ENCODE measurements at places on chromosomes 4 and X.

DNA sequence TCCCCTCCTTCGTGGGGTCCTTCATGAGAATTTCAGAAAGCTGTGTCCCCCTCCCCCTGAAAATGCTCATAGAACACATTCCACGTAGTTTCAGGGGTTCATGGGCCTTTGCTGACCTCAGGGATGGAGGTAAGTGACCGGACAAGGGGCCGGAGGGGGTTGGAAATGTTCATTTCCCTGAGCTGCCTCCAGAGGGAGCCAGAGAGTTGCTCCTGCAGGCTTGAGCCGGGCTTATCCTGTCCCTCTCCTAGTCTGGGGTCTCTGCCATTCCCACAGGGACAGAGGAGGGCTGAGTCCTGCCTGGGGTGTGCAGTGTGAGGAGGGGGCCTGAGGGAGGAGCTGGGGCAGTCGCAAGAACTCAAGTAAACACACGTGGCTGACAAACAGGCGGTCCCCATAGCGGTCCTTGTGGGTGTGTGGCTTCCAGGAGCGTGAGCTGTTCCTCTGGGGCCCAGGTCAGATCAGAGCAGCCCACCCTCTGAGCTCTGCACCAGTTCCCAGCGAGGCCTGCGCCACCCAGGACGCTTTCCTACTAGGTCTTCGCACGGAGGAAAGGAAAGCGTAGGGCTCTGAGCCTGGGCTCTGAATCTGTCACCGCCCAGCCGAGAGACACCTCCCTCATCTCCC, 62.5 kb downstream of the WFS1 start:
- DNase-seq = no peak

DNA sequence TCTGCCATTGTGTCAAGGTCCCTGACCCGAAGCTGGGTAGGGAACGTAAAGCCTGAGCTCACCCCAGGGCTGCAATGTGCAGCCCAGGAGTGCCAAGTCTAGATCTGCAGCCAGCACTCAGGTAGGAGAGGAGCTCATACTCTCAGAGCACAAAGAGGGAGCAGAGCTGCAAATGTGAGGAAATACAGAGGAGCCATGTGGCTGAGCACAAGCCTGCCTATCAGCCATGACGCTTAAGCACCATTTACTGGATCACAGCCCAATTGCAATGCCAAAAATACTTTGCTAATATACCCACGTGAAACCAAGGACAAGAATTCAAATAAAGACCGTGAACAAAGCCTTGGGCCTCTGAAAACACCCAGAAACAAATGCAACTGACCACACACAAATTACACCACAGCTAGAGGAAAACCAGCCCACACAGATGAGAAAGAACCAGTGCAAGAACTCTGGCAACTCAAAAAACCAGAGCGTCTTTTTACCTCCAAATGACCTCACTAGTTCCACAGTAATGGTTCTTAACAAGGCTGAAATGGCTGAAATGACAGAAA, 69.0 kb upstream of the HPF1 start:
- no peak for DNase-seq

- no peak for DNase-seq
These were observed 14.8 kb downstream of the DOK7 start for GRCh38 chr4:3477750-3478430.

- DNase-seq = no peak
These were observed 24.8 kb upstream of the MAP3K15 start for GRCh38 chrX:19540076-19540475.

DNA sequence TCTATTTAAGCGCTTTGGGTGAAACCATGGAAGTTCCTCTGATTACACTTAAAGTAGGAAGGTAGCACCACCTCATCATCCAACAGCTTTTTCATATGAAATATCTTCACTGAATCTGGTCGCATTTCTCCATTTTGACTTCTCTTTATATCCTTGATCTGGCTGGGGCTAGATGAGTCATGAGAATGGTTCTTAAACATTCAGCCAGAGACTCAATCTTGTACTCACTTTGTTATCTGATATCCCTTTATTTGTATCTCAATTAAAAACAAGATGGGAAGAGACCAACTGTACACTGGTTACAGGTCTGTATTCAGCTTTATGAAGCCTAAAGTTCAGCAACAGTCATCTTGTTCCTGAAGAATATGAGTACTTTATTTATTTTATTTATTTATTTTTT, 84.9 kb downstream of the CBLL2 start:
- DNase-seq = no peak

DNA sequence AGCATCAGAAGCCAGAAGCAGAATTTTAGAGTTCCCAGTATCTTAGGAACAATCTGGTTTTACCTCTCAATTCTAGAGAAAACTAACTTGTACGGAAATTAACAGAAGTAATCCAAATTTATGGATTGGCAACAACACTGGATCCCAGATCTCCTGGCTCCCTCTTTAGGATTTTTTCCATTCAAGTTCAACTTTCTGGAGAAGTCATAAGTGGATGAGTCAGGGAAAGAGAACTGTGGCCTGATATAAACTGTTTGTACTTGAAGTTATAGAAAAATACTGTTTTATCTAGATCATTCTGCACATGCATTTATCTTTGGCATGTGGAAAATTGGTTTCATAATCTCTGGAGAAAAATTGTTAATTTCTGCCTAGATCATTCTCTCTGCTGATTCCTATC, 380.4 kb downstream of the PCDH7 start:
- DNase-seq = no peak

GRCh38 chrX:63657821-63658220, 127.2 kb downstream of the ARHGEF9 start:
- DNase-seq = no peak

GRCh38 chrX:124573468-124573867, 227.1 kb downstream of the SH2D1A start:
- DNase-seq = no peak

DNA sequence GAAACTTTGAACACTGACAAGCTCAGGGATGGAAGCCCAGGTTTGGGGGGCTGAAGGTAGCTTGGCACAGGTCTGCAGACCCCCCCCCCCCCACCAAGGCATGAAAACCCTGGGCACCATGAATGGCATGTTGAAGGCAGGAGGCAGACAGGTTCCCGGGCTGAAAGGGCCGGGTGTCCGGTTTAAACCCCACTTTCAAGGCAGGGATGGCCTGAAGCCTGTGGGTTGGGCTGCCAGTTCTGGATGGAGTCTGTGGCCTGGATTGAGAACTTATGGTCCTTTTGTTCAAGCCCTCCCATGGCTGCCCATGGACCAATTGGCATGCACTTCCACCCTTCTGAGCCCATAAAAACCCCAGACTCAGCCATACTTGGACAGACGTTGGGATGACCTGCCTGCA, 616.9 kb downstream of the ADGRL3 start:
- no peak for DNase-seq

DNA sequence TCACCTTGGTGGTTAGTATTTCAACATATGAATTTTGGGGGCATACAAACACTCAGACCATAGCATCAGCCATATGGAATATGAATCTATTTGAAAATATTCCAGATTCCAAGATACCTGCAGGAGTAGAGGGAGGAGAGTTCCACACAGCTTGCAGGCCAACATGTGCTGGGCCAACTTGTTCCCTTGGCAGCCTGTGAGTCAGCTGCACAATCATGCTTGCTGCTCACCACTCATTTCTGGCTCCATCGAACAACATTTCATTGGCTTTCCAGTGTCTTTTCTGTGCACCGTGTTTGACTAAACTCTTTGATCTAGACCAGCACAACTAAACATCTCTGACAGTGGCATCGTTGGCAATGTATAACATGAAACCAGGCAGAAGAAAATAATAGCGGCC, 282.5 kb upstream of the RASGEF1B start:
- DNase-seq = no peak

GRCh38 chrX:17944833-17945497, 83.9 kb upstream of the RAI2 start:
- peak; percentile 22 for DNase-seq

- no peak for DNase-seq
These were observed 255.8 kb downstream of the COL25A1 start for GRCh38 chr4:109046471-109047201.

- no peak for DNase-seq
These were observed 568.9 kb downstream of the ANKRD50 start for GRCh38 chr4:124143632-124144031.

DNA sequence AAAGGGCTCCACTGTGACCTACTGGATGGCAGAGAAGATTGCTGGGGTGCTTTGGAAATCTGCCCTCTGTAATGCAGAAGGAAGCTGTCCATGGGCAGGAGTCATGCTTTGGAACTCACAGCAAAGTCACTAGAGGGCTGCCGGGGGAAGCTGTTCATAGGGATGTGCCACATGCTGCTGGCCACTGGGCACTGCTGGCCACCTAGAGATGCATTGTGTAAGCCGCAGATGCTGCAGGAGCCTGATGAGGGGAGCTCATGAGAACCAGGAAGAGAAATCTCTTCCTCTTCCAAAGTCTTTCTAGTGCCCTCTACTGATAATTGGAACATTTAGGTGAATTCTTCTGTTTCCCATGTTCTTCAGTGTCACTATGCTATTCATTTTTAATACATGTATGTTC, 31.2 kb upstream of the UXT start:
- no peak for DNase-seq

DNA sequence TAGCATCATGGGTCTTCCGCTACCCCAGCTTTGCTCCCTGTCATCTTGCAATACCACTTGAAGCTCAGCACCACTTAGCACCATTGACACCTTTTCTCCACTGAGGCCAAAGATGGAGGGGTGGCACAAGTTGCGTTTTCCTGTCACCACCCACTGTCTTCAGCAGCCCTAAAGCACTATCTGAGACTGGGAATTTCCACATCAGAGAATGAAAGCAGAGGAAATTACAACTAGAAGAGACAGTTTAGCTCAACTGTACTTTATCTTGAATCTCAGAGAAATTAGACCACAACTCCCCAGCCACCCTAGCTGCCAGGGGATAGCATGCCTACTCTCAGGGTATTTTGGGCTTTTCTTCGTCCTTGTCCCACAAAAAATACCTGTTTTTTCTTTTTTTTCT, 111.0 kb downstream of the DDIT4L start:
- no peak for DNase-seq

- DNase-seq = no peak
These were observed 355 bp downstream of the SCML1 start for GRCh38 chrX:17737710-17737985.

DNA sequence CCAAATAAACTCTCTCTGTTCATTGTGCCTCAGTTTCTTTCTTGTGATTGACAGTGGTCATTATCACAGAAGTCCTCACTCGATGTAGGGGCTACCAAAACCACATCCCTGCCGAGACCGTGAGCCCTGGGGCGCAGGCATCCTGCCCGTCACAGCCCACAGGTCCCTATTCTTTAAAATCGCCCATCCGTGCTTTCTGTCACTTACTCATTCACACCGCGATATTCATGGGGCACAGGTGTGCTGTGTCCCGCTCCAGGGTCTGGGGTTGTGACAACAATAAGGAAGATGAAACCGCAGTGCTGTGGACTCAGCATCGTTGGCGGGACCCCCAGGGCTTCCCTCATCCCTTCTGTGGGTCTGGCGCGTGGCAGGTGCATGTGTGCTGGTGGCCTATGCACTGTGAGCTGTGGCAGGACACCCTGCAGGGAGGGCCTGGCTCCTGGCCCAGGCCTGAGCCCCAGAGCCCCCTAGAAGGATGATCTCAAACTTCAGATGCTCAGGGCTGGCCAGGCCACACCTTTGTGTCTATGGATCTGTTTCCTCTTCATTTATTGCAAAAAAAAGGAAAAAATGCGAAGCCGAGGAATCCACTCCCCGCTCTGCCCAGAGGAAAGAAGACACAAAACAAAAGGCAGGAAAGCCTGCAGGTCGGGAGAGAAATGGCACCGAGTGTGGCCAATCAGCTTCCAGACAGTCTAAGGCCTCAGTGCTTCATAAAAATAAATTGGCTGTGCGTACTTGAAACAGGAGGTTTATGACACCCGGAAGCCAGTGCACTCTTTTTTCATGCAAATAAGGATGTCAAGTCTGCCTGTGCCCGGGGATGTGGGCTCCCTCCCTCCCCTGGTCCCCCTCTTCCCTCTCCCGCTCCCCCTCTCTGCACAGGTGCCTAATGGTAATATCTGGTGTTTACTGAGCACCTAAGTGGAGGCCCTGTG, 109.5 kb upstream of the ADRA2C start:
- no peak for DNase-seq

DNA sequence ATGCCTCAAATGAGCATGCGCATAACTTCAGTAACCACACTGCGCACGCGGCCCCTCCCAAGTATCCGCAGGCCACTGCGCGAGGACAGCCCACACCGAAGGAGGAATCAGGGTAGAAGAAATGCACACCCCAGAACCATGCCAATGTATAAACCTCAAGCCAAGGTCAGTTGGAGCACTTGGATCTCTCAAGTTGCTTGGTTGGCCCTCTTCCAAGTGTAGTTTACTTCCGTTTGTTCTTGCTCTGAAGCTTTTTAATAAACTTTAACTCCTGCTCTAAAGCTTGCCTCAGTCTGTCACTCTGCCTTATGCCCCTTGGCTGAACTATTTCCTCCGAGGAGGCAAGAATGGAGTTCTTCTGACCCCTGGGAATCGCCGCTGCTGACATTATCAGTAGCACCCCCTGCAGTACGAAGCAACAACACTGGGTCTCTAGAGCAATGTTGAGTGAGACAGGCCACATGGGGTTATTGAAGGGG, 22.0 kb upstream of the SPINK2 start:
- no peak for DNase-seq

DNA sequence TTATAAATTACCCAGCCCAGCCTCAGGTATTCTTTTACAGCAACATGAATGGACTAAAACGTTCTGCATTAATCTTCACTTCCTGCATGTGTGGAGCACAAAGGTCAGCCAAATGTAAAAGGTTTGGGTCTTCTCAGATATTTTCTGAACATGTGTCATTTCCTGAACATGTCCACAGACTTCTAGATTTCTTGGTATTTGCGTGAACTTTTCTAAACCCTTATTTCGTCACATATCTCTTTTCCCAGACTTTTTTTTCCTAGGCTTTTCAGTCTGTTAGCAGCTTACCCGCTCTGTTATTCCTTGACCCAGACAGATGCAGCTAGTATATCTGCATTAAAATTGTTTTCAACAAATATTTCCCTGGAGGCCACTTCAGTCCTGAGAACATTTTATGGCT, 57.3 kb upstream of the USP51 start:
- DNase-seq = no peak

GRCh38 chr4:148007314-148007760, 275.4 kb downstream of the ARHGAP10 start:
- DNase-seq = no peak

DNA sequence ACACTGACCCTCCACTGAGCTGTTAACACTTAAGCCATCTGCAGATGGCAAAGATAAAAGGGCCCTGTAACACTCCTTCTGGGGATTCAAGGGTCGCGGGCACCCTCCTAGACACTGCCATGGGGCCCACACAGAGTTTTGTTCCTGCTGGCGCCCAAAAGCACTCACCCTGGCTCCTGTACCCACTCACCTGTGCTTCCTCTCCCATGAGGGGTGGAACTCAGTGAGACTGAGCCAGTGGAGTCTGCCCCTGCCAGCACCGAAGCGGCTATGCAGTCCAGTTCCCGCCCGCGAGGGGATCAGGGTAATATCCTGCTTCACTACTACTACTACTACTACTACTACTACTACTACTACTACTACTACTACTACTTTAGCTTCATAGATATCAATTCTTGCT, 312.1 kb upstream of the FTHL17 start:
- no peak for DNase-seq

GRCh38 chr4:106854569-106855351, 181.4 kb downstream of the DKK2 start:
- DNase-seq = no peak
